ENCODE measurements at places on chromosomes 5 and 9.
A peak's percentile ranks its signal among the peaks of the same experiment; 100 is the strongest.

DNA sequence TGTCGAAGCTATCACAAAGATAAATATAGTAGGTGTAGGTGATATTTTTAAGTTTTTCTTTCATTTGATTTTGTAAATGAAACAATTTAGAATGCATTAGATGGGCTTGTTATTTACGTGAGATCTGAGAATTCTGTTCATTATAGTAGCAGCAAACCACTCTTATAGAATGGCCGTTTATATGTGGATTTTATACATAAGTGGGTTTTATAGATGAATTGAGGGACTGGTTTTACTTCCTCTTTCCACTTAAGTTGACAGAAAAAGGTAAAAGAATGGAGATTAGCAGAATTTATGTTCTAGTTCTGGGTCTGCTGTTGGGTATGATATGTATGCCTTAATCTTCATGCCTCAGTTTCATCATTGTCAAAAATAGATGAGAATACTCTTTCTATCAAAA is 5.6 kb downstream of the RMI1 start:
- no peak for DNase-seq

DNA sequence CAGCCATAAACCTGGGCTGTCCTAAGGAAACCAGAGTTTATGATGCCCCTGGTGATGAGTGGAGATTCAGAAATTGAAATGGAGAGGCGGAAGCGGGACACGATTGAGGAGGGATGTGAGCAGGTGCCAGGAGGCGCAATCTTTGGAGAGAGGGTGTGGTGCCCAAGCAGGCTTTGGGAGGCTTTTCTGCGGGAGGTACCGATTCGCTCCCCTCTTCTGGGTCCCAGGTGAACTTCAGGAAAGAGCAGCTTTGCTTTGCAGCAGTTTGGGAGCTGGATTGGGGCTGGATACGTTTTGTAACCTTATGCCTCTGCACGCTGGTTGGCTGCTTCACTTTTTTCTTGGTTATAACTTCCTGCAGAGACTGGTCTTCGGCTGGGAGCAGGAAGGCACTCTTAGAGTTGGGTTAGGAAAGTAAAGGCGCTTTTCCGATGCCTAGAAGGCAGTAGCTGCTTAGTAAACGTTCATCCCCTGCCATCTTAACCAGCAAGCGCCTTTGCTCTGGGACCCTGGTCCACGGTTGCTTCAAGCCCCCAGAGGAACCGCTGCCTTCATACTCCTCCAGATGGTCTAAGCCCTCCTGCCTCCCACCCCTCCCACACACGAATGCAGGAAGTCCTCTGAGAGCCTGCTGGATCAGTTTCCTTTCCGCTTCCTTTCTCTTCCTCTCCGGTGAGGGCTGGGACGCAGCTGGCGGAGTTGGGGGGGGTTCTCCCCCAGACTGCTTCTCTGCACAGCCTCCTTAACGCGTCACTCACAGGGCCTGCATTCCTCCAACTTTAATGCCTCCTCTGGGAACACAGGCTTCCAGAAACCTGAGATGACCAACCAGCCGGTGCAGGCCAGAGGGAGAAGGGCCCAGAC is 15.2 kb upstream of the NEK6 start:
- peak; percentile 73 for DNase-seq

DNA sequence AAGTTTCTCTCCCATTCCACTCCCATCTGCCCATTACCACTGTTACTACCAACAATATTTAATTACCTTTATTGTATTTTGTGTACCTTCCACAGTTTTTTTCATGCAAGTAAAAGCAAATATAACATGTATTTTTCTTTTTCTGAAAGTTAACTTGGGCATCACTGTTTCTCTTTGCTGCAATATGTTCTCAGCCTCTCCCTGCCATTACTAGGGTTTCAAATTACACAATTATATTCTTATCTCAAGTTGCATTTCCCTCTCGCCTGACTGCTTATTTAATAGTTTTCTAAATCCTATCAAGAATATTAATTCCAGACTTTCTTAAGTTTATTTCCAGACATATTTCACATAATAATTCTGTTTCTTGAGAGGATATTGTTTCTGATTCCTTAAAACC is 46.9 kb upstream of the GAS1 start:
- no peak for DNase-seq

DNA sequence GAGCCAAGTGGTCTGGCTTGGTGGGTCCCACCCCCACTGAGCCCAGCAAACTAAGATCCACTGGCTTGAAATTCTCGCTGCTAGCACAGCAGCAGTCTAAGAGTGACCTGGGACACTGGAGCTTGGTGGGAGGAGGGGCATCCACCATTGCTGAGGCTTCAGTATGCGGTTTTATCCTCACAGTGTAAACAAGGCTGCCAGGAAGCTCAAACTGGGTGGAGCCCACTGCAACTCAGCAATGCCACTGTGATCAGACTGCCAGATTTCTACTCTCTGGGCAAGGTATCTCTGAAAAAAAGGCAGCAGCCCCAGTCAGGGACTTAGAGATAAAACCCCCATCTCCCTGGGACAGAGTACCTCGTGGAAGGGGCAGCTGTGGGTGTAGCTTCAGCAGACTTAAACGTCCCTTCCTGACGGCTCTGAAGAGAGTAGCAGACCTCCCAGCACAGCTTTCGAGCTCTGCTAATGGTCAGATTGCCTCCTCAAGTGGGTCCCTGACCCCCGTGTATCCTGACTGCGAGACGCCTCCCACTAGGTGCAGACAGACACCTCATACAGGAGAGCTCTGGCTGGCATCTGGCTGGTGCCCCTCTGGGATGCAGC is 18.2 kb upstream of the STK32A start:
- DNase-seq = peak; percentile 10

GRCh38 chr9:138122201-138122600 is 244.6 kb downstream of the CACNA1B start:
- DNase-seq = no peak

Measured in suppressor macrophage treated with lipopolysaccharide for 1 hour (primary cell).